ENCODE measurements at places on chromosomes 11 and 22. TPM values are rescaled to one million over a fixed set of nuclear protein-coding genes. Genes with fewer than 3 reads are reported as not detected.
A peak's percentile ranks its signal among the peaks of the same experiment; 100 is the strongest.

- no peak for DNase-seq
Measured at GRCh38 chr22:30908051-30908461, 60.5 kb downstream of the MORC2 start.

- no peak for DNase-seq
Measured at GRCh38 chr11:66115638-66116301, 45.7 kb downstream of the PACS1 start.

DNA sequence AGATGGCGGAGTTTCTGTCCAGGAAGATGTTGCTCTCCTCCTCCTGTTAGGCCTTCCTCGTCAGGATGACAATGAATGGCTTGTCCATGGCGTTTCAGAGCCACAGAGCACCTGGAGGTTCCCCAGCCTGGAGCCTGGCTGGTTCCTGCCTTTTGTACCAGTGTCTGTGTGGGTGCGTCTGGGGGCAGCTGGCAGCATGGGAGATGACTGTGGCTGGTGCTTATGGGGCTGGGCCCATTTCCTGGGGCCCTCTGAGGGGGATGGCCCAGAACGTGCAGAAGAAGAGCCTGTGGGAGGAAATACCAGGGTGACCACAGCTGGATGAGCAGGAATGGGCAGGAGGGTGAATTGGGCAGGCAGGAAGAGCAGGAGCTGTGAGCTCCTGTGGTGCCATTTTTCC is 6.7 kb downstream of the SLC37A2 start:
- DNase-seq: no peak

DNA sequence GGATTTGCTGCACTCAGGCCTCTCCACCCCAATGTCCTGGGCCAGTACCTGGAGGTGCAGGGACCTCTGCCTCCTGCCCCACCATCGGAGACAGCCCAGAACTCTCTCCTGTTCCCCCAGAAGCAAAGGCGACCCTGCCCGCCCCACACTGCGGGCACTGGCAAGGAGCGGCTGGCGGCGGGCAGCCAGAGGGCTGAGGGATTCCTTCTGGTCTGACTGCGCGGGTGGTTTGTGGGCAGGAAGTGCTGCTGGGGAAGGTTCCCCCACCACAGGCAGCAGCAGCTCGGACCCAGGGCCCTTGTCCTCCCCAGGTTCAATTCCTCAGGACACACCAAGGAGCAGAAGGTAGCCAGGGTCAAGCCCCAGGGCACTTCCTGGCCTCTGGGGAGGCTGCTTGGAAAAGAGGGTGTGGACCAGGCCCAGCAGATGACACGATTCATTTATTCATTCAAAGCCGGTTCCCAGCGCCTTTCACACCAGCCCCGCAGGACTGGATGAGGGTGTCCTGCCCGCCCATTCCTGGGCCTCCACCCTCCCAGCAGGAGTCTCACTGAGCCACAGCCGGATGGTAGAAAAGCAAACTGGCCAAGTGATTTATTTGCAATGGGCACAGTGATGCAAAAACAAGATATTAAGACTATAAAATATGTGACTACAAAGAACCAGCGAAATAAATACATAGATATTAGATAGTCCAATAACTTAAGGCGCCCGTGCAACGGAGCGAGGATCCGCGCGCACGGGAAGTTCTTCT is 1.2 kb downstream of the PHLDA2 start:
- DNase-seq: peak; percentile 70

- DNase-seq: peak; percentile 88
Measured at GRCh38 chr11:134331354-134332188, at the start of gene GLB1L2. Gene GLB1L2 (plus strand): TSS chr11:134331988. CDS start chr11:134332062, 74 bp downstream.

GRCh38 chr11:11090495-11090894 is 232.6 kb upstream of the ZBED5 start:
- no peak for DNase-seq

- DNase-seq: no peak
Measured at GRCh38 chr22:28930357-28931007, 47.1 kb downstream of the ZNRF3 start.

- no peak for DNase-seq
Measured at GRCh38 chr11:59335001-59335400, 23.7 kb upstream of the OR5AN1 start.

DNA sequence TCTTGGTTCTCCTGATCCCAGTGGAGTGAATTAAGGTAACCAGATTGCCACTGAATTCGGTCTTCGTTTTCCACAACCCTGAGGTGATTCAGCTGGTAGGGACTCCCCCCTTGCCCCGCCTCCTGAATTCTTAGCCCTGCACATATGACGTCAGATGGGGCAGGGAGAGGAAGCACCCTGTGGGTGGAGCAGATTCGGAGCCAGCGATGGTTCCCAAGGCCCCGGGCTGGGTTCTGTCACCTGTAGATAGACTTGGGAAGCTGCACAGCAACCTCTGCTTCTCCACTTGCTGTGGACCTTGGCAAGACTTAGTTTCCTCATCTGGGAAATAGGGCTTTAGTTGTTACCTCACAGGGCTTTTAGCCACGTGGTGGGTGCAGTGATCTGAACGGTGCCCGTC is 67.8 kb downstream of the CTTN start:
- no peak for DNase-seq

- DNase-seq: peak; percentile 34
Measured at GRCh38 chr11:11782532-11783110, 59.2 kb upstream of the USP47 start.

DNA sequence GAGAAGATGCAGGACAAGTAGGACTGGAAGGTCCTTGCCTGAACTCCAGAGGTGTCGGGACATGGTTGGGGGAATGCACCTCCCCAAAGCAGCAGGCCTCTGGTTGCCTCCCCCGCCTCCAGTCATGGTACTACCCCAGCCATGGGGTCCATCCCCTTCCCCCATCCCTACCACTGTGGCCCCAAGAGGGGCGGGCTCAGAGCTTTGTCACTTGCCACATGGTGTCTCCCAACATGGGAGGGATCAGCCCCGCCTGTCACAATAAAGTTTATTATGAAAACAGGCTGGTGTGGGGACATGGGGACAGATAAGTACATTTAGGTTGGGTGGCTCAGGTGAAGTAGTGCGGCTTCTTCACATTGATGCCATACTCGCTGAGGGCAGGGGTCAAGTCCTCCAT is 1.4 kb downstream of the TAF10 start:
- peak; percentile 19 for DNase-seq

- no peak for DNase-seq
Measured at GRCh38 chr11:81825346-81825745, 908.3 kb downstream of the FAM181B start.

DNA sequence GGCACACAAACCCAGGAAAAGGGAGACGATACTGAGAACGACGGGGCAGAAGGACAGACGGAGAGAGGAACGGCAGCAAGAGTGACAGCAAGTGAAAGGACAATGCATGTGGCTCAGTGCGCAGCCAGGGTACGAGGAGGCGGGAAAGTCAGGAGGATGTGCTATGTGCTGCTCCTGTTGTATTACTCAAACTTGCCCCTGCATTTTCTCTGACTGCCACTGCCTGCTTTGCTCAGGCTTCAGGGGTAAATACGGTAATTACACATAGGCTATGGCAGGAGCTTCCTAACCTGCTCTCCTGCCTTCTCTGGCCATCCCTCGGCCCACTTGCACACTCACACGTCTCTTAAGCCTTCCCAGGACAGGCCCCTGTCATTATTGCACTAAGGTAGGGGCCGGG is 94.8 kb downstream of the FEZ1 start:
- DNase-seq: no peak

DNA sequence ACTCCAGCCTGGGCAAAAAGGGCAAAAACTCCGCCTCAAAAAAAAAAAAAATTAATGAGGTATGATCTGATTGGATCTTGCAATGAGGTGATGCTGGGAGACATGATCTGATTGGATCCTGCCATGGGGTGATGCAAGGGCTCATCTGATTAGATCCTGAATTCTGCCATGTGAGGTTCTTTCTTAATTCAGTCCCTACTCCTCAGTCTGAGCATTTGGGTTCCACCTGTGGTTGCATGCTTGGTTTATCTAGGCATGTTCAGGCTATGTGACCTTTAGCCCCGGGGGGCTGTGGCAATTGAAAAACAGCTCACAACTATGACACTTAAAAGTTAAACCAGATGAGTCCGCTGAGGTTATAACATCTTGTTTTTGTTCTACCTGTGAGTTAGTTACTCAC is 4.8 kb upstream of the TRIM6 start:
- DNase-seq: no peak

DNA sequence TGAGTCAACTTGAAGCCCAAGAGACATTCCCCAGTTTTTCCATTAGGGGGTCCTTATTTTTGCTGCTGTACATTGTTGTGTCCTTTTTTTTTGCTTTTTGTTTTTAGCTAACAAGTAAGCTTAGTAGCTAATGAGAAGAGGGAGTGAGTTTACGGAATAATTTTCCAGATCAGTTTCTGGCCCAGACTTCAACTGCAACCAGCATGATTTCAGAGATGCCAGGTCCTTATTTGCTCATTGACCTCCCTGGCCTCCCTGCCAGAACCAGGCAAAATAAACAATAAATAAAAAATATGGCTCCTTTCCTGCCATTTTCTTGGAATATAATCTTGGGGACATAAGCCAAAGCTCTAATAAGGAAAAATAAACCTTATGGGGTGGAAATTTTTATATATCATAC is 185.9 kb downstream of the FAT3 start:
- no peak for DNase-seq

DNA sequence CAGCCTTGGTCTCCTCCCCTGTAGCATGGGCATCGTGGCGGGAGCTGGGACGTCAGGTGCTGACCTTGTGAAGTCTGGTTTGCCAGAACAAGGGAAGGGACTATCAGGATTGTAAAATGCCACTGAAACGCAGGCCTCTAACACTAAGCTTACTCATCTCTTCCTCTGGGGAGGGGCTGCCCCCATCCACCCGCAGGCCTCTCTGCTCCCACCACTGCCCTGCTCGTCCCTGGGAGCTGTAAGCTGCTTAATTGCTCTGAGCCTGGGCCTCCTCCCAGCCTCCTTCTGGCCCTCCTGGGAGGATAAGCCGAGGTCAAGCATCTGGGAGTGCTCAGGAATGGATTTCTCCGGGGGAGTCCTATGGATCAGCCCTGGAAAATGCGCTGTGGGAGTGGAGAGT is 8.4 kb downstream of the SHISAL1 start:
- no peak for DNase-seq

DNA sequence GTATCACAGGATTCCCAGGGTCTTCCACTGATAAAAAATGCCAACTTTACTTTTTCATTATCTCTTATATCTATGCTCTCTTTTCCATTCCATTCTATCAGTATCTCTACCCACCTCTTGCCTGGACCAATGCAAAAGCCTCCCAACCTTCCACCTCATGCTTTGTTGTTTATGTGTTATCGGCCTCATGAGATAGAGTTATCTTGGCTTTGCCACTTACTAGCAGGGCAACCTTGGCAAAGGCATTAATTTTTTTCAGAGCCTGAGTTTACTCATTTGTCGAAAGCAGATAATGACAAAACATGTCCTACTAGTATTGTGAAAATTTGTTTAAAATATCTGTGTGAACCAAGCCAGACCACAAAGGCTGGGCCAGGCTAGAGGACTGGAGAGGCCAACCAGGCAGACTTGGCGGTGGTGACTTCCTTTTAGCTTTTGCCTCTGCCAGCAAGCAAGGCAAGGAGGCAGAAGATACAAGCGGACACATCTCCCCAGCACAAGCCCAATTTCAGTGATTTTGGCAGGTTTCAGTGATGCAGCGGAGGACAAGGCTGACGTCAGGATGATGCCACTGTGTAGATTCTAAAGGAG is 106.9 kb downstream of the ADAMTS15 start:
- no peak for DNase-seq

GRCh38 chr11:86456075-86456939 is 81.6 kb downstream of the CCDC81 start:
- peak; percentile 89 for DNase-seq

DNA sequence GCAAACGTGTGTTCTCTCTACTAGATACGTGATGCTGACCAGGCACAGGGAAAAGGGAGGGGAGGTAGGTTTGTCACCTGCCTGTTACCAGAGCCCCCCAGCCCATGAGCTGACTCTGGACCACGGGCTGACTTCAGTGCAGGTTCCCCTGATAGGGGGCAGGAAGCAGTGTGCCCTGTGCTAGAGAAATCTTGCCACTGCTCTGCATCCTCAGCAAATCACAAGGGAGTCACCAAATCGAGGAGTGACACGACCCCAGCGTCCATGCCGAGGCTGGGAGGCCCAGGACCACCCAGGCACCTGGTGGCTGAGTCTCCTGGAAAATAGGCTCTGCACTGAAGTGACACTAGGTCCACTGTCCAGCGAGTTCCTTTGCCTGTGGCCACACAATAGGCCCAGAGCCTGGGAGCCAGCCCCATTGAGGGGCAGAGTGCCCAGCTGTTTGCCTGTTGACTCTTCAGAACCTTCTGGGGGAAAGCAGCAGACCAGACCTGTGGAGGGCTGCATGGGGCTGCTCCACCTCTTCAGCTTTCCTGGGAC is 99.3 kb downstream of the CTTN start:
- no peak for DNase-seq

- DNase-seq: no peak
Measured at GRCh38 chr11:3882655-3883054, 27.2 kb downstream of the STIM1 start.

DNA sequence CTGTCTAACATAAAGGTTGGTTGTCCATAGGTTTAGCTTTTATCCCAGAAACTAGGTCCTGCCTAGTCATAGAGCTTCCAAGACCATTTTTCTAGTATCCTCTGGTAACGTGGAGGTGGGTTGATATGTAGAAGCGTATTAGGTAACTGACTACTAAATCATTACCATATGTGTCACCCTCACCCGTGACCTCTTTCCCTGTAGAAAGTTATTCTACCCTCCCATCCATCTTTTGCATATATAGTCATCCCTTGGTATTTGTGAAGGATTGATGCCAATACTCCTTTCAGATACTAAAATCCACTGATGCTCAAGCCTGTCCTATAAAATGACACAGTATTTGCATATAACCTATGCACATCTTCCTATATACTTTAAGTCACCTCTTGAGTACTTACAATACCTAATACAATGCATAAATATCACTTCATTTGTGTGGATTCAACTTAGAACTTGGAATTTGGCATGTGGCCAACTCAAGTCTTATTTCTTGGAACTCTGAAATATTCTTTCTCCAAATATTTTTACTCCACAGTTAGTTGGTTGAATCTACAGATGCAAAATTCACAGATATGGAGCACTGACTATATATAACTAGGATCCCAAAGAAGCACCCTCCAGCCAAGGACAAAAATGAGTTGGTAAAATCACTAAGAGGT is 497.0 kb upstream of the TENM4 start:
- DNase-seq: no peak

- DNase-seq: no peak
Measured at GRCh38 chr11:111846636-111847035, 24.7 kb downstream of the ALG9 start.

GRCh38 chr22:46587492-46588278 is 32.5 kb upstream of the GRAMD4 start:
- peak; percentile 82 for DNase-seq

OR52E8 gene
- total RNA-seq: not detected

RAB38 gene
- 1.6 TPM for total RNA-seq

ARSA gene
- 40.6 TPM for total RNA-seq

OR6A2 gene
- total RNA-seq: 0.59 TPM
